ENCODE measurements at places on chromosomes 2 and 18. TPM values are rescaled to one million over a fixed set of nuclear protein-coding genes. Genes with fewer than 3 reads are reported as not detected.
A peak's percentile ranks its signal among the peaks of the same experiment; 100 is the strongest.

CPS1 gene
- total RNA-seq = 2.4 TPM

UGT1A1 gene
- not detected for total RNA-seq

ANKRD30B gene
- not detected for total RNA-seq

ANKRD62 gene
- not detected for total RNA-seq

SF3B1 gene
- total RNA-seq = 91.5 TPM

TMEM37 gene
- 2.2 TPM for total RNA-seq

CAPN14 gene
- not detected for total RNA-seq

SMYD5 gene
- 19.6 TPM for total RNA-seq

CPO gene
- total RNA-seq = 0.63 TPM

GRCh38 chr2:218889937-218890336 lies 9.3 kb downstream of the WNT10A start:
- peaks cover 20% of the 10 kb centered on the region for H3K27me3 ChIP-seq
- H3K4me3 ChIP-seq = no peak overlapping the region
- no peaks in the 10 kb centered on the region for H3K36me3 ChIP-seq
- no peak overlapping the region for H3K27ac ChIP-seq
- DNase-seq = no peak
- H3K4me1 ChIP-seq = peaks cover 6% of the 10 kb centered on the region

DNA sequence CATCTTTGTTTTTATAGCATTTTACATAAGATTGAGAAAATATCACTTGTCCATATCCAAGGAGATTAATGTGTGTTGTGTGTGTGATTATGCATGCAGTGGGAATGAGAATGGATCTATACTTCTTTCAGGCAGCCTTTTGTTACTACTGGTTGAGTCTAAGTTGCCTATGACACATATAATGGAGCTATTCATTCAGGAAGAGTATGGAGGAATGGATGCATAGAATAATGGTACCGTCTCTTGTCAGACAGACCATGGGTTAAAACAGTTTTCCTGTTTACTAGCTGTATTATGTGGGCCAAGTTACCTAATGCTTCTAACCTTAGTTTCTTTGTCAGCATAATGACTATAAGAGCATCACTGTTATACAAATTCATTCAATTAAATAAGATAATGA lies 155.4 kb upstream of the KYNU start:
- H3K27ac ChIP-seq = no peak overlapping the region
- no peak overlapping the region for H3K4me3 ChIP-seq
- no peak for DNase-seq
- H3K27me3 ChIP-seq = no peaks in the 10 kb centered on the region

DNA sequence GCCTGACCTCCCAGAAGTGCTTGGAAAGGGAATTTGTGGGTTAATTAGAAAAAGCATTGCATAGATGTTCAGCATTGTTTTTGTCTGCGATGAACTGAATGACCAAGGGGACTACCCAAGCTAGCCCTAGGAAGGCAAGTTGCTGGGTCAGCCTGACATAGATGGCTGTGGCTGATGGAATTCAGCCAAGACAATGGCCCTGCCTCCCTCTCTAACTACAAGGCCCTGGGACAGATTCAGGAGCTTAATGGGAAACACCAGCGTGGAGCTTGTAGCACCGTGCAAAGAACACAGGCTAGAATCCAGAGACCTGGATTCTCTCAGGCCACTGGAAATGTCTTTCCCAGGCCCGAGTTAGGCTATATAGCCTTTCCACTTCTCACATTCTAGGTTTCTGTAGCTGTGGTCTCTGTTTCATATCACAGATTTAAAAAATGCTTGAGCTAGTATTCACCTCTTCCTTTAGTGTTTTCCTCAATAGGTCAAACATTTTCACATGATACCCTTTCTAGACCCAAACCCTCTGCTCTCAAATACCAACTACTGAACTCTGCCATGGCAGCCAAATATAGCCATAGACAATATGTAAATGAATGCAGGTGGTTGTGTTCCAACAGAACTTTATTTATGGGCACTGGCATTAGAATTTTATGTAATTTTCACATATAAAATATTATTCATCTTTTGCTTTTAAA lies 294.3 kb upstream of the MEX3C start:
- no peak overlapping the region for H3K27ac ChIP-seq
- no peaks in the 10 kb centered on the region for H3K36me3 ChIP-seq
- no peaks in the 10 kb centered on the region for H3K4me1 ChIP-seq
- no peak for DNase-seq
- no peaks in the 10 kb centered on the region for H3K27me3 ChIP-seq
- no peak overlapping the region for H3K4me3 ChIP-seq

DNA sequence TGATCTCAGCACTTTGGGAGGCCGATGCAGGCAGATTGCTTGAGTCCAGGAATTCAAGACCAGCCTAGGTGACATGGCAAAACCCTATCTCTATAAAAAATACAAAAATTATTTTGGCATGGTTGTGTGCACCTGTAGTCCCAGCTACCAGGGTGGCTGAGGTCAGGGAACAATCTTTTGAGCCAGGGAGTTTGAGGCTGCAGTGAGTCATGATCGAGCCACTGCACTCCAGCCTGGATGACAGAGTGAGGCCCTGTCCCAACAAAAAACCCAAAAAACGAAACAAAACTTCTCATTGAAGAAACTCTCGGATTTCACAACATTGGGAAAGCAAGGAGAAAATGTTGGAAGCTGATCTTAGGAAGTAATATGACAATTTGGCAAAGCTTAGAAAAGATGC lies 317.3 kb upstream of the MGAT5 start:
- no peaks in the 10 kb centered on the region for H3K27me3 ChIP-seq
- no peaks in the 10 kb centered on the region for H3K4me1 ChIP-seq
- no peak overlapping the region for H3K4me3 ChIP-seq
- peak; percentile 68 for DNase-seq
- H3K27ac ChIP-seq = no peak overlapping the region

GRCh38 chr2:140295767-140296166 lies 1515.6 kb upstream of the NXPH2 start:
- H3K27ac ChIP-seq = no peak overlapping the region
- no peaks in the 10 kb centered on the region for H3K36me3 ChIP-seq
- no peaks in the 10 kb centered on the region for H3K27me3 ChIP-seq
- H3K4me3 ChIP-seq = no peak overlapping the region
- no peak for DNase-seq
- H3K4me1 ChIP-seq = no peaks in the 10 kb centered on the region

DNA sequence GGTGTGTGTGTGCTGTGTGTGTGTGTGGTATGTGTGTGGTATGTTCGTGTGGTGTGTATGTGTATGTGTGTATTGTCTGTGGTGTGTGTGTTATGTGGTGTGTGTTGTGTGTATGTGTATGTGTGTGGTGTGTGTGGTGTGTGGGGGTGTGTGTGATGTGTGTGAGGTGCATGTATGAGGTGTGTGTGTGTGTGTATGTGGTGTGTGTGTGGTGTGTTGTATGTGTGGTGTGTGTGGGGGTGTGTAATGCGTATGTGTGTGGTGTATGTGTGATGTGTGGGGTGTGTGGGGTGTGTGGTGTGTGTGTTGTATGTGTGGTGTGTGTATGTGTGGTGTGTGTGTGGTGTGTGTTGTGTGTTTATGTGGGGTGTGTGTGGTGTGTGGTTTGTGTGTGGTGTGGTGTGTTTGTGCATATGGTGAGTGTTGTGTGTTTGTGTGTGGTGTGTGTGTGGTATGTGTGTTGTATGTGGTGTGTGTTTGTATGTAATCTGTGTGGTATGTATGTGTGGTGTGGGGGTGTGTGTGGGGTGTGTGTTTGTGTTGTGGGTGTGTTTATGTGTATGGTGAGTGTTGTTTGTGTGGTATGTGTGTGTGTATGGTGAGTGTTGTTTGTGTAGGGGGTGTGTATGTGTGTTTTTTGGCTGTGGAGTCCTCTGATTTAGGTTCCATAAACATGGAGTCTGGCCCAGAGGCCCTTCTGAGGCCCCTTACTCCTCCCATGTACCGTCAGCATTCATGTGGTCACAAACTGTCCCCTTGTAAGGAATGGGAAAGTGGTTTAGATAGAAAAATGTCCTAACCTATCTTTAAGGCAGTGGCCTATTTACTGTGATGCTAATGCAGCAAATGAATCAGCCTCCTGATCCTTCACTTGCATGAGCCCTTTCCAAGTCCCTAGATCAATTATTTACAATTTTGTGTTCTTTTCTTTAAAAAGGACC lies 116.0 kb downstream of the ALPK2 start:
- no peak for DNase-seq
- no peaks in the 10 kb centered on the region for H3K36me3 ChIP-seq
- H3K27me3 ChIP-seq = no peaks in the 10 kb centered on the region
- H3K27ac ChIP-seq = no peak overlapping the region
- H3K4me1 ChIP-seq = no peaks in the 10 kb centered on the region

DNA sequence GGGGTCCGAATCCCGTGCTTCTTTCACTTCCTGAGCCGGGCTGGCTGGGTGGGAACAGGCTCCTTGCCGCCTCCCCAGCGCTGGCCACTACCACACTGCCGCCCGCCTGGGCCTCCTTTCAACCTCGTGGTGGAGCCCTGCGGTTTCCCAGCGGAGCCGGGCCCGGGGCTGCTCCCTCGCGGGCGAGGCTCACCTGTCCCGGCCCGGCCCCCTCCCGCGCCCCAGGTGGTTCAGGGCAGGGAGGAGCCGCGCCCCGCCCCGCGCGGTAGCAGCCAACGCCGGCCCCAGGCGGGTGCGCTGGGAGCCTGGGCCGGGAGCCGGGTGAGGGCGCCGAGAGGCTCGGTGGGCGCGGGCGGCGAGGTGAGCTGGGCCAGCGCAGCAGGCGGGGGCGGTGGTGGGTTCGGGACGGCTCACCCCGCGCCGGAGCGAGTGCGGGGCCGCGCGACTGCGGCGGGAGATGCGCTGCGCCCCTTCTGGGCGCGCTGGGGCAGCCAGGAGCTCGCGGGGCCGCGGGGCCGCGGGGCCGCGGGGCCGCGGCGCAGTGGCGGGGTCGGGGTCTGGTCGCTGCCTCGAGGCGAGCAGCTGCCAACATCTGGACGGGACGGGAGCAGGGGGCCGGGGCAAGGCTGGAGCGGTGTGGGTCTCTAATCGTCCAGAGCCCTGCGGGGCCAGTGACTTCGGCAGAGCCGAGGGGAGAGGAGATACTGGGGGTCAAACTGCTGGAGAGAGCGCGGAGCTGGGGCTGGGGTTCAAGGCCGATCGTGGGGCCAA lies at the start of gene LYPD6B:
TSS of gene LYPD6B (plus strand) at position 258 of the 771 bp plus-strand sequence. CDS start 92,250 bp downstream, outside the sequence.
- no peak within 1 kb of the TSS for H3K27ac ChIP-seq
- DNase-seq = peak; percentile 86
- peak within 1 kb of the TSS; percentile 57 for H3K4me3 ChIP-seq
- H3K36me3 ChIP-seq = no peaks in the 10 kb centered on the region

DNA sequence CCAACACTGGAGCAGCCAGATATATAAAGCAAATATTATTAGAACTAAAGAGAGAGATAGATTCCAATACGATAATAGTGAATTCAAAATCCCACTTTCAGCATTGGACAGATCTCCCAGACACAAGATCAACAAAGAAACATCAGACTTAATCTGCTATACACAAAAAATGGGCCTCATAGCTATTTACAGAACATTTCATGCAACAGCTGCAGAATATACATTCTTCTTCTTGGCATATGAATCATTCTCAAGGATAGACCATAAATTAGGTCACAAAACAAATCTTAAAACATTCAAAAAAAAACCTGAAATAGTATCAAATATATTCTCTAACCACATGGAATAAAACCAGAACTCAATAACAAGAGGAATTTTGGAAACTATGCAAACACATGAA lies 23.8 kb upstream of the BAZ2B start:
- H3K36me3 ChIP-seq = no peaks in the 10 kb centered on the region
- H3K27ac ChIP-seq = no peak overlapping the region
- no peak overlapping the region for H3K4me3 ChIP-seq

GRCh38 chr2:100278501-100278900 lies 43.8 kb downstream of the LONRF2 start:
- no peak for DNase-seq
- peak overlapping the region; percentile 30 for H3K27ac ChIP-seq
- peaks cover 7% of the 10 kb centered on the region for H3K36me3 ChIP-seq
- no peak overlapping the region for H3K4me3 ChIP-seq
- H3K4me1 ChIP-seq = peaks cover 4% of the 10 kb centered on the region

- H3K36me3 ChIP-seq = no peaks in the 10 kb centered on the region
- H3K4me1 ChIP-seq = no peaks in the 10 kb centered on the region
- no peak overlapping the region for H3K4me3 ChIP-seq
- DNase-seq = no peak
Measured at GRCh38 chr2:226916669-226917068, 80.8 kb downstream of the RHBDD1 start.

GRCh38 chr18:6865251-6865650 lies 135.7 kb downstream of the ARHGAP28 start:
- DNase-seq = peak; percentile 57
- no peaks in the 10 kb centered on the region for H3K4me1 ChIP-seq
- H3K27me3 ChIP-seq = no peaks in the 10 kb centered on the region
- no peaks in the 10 kb centered on the region for H3K36me3 ChIP-seq
- no peak overlapping the region for H3K4me3 ChIP-seq
- H3K27ac ChIP-seq = no peak overlapping the region

- peak within 1 kb of the TSS; percentile 95 for H3K27ac ChIP-seq
- peak within 1 kb of the TSS; percentile 72 for H3K4me3 ChIP-seq
- H3K4me1 ChIP-seq = peaks cover 34% of the 10 kb centered on the region
- no peak for DNase-seq
Measured at GRCh38 chr2:100321866-100322820, at the start of gene LONRF2. Gene LONRF2, minus strand, starts transcription at chr2:100322501. Its CDS starts 408 bp downstream, at chr2:100322093.

DNA sequence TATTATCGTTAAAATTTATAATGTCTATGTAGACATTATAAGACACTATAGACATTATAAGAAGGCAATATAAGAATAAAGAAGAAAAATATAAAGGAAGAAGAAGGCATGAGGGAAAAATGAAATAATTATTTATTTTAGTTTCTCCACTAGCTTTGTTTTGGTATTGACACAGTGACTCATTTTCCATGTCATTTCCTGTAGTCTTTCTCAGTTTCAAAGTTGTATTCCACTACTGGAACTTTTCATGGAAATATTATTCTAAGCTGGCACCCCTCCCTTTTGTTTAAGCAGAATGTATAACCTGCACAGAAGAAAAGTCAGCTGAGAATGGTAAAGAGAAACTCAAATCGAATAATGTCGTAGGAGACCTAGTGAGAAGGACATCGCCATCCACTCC lies 234.2 kb upstream of the NETO1 start:
- no peak for DNase-seq
- H3K4me1 ChIP-seq = no peaks in the 10 kb centered on the region
- H3K27me3 ChIP-seq = no peaks in the 10 kb centered on the region
- no peak overlapping the region for H3K27ac ChIP-seq
- no peaks in the 10 kb centered on the region for H3K36me3 ChIP-seq
- H3K4me3 ChIP-seq = no peak overlapping the region

DNA sequence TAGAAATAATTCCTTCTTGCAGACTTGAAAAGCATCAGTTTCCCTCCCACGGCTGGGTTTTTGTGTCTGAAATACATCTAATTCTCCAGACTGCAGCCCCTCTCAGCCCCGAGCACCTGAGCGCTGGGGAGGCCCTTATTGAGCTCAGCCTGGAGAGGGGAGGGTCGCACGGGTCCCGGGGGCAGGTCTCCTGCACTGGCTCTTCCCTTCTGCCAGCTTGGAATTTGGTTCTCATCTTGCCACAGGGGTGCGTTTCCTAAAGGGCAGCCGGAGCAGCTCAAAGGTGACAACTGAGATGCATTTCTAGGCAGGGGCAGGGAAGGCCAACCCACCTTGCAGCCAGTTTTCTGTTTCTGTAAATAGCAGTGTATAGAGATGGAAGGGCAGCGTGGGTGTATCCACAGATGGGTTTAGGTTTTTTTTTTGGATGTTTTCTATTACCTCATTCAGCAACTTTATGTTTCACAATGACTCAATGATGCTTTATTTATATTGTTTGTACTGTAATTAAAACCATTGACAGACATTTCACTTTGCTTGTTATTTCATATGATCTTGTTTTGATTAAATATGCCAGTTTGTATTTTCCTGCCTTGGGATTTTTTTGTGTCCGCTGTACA lies 37.0 kb downstream of the GBX2 start:
- H3K4me1 ChIP-seq = no peaks in the 10 kb centered on the region
- no peak overlapping the region for H3K27ac ChIP-seq

- H3K27me3 ChIP-seq = no peaks in the 10 kb centered on the region
- DNase-seq = peak; percentile 17
- H3K27ac ChIP-seq = no peak overlapping the region
- H3K36me3 ChIP-seq = no peaks in the 10 kb centered on the region
- no peak overlapping the region for H3K4me3 ChIP-seq
Measured at GRCh38 chr18:44651918-44652572, 28.6 kb upstream of the SETBP1 start.

Measured in esophagus muscularis mucosa (tissue), 4 donors.